Smooth muscle cell of the coronary artery (primary cell): ENCODE measurements at places on chromosomes 2 and 18. TPM values are rescaled to one million over a fixed set of nuclear protein-coding genes. Genes with fewer than 3 reads are reported as not detected.

The SP140 gene
- total RNA-seq: 0.53 TPM in 1 of 2 replicates, not detected in the other

The PPIL3 gene
- 52.4 and 54.5 TPM in 2 replicates for total RNA-seq

The DAW1 gene
- 0.12 and 9.5 TPM in 2 replicates for total RNA-seq

The MAP3K19 gene
- not detected in 2 replicates for total RNA-seq

The ACVR1C gene
- 0.08 and 0.59 TPM in 2 replicates for total RNA-seq

The PRADC1 gene
- 10.3 and 20.5 TPM in 2 replicates for total RNA-seq

The GATA6 gene
- total RNA-seq: 4.4 and 51.6 TPM in 2 replicates

The ADRA2B gene
- 3.5 TPM in 1 of 2 replicates, not detected in the other for total RNA-seq

The MOGAT1 gene
- not detected in 2 replicates for total RNA-seq

The SERPINB4 gene
- 3.7 TPM in 1 of 2 replicates, not detected in the other for total RNA-seq

The SCYGR4 gene
- total RNA-seq: under 0.01 TPM in 1 of 2 replicates, not detected in the other

The GPR55 gene
- not detected in 2 replicates for total RNA-seq

The YPEL5 gene
- total RNA-seq: 92.4 and 219 TPM in 2 replicates

The RGPD6 gene
- 15.3 and 25.5 TPM in 2 replicates for total RNA-seq

The PAX8 gene
- total RNA-seq: 0.35 TPM in 1 of 2 replicates, not detected in the other

The AKAIN1 gene
- not detected in 2 replicates for total RNA-seq

The CD28 gene
- under 0.01 TPM in 1 of 2 replicates, not detected in the other for total RNA-seq

The POTEI gene
- not detected in 2 replicates for total RNA-seq

The KCNG2 gene
- total RNA-seq: 0.12 TPM in 1 of 2 replicates, not detected in the other

The TUBA4B gene
- total RNA-seq: not detected in 2 replicates

The SIX3 gene
- total RNA-seq: not detected in 2 replicates

The ASB18 gene
- total RNA-seq: not detected in 2 replicates

The KCNF1 gene
- not detected in 2 replicates for total RNA-seq

The TWIST2 gene
- 15.7 and 171 TPM in 2 replicates for total RNA-seq

The B3GNT7 gene
- total RNA-seq: 0.75 TPM in 1 of 2 replicates, not detected in the other

The ELOA2 gene
- not detected in 2 replicates for total RNA-seq

The MRPL30 gene
- total RNA-seq: 13.6 and 31.0 TPM in 2 replicates

The ASPRV1 gene
- 0.12 and 0.15 TPM in 2 replicates for total RNA-seq
